ENCODE measurements at places on chromosomes 2 and 18.

DNA sequence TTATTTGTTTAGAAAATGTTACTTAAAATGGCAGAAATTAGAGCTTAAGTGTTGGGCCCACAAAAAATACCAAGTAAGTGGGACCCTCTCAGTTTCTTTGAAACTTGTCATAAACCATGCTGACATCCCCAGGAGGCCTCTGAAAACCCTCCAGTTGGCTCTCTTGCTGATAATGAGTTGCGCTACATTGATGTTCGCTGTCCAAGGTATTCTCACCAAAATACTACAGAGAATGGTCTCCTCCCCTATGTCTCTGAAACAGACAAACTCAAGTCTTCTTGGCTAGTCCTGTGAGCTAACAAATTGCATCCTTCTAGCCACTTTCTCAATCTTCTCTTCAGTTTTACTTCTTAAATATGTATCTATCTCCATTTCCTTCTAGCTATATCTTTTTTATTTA lies 669.4 kb downstream of the IRS1 start:
- DNase-seq = no peak

GRCh38 chr2:57886161-57886786 lies 160.3 kb upstream of the VRK2 start:
- DNase-seq = no peak

DNA sequence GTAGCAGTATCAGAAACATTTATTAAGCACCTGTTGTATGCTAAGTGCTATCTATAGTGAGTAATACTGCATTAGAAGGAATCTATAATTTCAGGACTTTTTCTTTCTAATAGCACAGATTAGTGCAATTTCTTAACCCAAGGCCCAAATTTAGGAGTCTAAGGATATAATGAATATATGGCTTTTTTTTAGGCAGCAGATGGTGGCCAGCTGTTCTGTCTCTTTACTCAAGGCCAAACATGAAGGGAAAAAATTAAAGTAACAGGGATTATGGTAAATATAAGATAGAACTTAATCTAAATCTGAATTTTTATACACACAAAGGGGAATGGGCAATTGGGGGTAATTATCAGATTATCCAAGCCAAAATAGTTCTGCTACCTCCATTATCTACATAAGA lies 230.6 kb upstream of the SP5 start:
- no peak for DNase-seq

- DNase-seq = no peak
Measured at GRCh38 chr18:24023185-24023814, 8.7 kb downstream of the TTC39C start.

DNA sequence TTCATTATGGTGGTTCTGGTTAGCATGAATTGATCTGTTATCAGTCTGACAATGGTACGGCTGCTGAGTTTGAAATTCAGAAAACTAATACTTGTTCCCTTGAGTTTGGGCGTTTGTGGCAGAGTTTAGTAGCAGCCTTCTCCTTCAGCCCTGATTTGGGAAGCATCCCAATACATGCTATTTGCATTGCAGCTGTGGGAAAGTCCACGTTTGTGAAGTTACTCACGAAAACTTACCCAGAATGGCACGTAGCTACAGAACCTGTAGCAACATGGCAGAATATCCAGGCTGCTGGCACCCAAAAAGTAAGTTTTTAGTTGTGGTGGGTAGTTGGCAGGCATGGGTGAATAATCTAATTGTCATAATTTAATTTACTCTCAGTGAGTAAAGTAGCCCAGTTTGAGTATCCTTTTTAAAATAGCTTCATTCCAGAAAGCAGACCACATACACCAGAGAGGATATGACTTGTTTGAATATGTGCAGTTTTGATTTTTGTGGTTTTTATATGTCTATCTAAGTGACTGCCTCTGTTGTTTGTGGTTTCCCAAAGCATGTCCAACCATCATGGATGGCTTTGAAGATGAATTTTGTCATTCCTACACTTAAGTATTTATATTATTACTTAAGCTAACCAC lies 12.2 kb downstream of the DGUOK start:
- no peak for DNase-seq

- no peak for DNase-seq
Measured at GRCh38 chr18:32472841-32473240, 2.2 kb upstream of the GAREM1 start.

- DNase-seq = no peak
Measured at GRCh38 chr2:142974288-142975024, 97.0 kb downstream of the KYNU start.

DNA sequence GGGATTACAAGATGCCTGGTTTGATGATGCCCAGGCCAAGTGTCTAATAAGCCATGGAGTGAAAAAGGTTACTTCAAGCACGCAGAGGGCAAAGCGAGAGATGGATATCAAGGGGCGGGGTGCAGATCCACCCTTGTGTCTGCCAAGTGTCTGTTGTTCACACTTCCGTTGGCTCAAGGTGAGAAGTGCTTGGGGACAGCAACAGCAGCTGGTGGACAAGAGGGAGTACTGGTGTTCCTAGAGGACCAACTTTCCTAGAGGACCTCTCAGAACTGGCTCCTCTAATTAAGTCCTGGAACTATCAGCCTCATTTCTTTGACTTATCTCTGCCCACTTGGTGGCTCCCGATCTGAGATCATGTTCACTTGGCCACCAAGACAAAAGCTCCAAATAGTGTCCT lies 299.1 kb downstream of the PRKCE start:
- no peak for DNase-seq

DNA sequence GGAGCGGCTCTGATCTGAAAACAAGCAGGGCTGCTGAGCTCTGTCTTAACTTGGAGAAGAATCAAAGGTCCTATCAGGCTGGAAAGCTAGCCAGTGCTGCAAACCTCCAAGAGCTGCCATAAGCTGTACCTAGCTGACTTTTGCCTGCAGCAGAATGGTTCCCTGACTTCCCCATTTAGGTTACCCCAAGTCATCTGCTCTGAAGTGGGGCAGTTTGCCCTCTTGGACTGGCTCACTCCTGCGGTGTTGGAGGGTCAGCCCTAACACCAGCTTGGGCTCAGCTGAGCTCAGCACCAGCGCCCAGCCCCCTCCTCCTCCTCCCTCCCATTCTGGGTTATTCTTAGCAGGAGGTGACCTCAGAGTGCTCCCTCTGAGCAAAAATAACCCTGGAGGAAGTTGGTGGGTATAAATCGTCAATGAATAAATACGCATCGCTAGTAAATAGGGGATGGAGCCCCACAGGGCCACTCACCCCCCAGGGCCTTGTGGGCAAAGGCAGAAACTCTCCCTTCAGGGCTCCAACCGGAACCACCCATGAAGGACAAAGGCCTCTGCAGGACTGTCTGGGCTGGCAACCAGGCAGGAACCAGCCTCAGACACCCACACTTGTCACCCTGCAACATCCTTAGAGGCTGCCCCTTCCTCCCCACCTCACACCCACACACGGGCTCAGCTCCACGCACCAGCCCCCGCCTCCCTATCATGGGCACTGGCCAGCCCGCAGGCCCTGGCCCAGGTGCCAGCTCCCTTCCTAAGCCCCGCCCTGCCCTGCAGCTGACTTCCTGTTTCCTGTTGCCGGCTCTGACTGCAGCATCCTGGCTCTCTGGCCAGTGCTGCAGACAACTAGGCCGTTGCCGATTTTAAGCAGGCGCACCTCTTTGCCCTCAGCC lies 46.9 kb downstream of the DNMT3A start:
- peak; percentile 60 for DNase-seq

- DNase-seq = no peak
Measured at GRCh38 chr18:68427951-68428401, 286.9 kb downstream of the TMX3 start.

GRCh38 chr18:35386600-35387100 lies 9.5 kb upstream of the ZNF396 start:
- DNase-seq = peak; percentile 56

GRCh38 chr18:45171679-45172191 lies 443.5 kb upstream of the SLC14A2 start:
- DNase-seq = no peak

GRCh38 chr18:7452331-7452730 lies 114.8 kb upstream of the PTPRM start:
- no peak for DNase-seq

- no peak for DNase-seq
Measured at GRCh38 chr2:69767034-69767433, 25.1 kb downstream of the ANXA4 start.

- DNase-seq = no peak
Measured at GRCh38 chr2:238220274-238220891, 16.9 kb upstream of the ILKAP start.

GRCh38 chr2:236576087-236576486 lies 6.5 kb downstream of the ACKR3 start:
- DNase-seq = no peak

GRCh38 chr2:133570542-133570941 lies 2.3 kb upstream of the NCKAP5 start:
- DNase-seq = no peak

DNA sequence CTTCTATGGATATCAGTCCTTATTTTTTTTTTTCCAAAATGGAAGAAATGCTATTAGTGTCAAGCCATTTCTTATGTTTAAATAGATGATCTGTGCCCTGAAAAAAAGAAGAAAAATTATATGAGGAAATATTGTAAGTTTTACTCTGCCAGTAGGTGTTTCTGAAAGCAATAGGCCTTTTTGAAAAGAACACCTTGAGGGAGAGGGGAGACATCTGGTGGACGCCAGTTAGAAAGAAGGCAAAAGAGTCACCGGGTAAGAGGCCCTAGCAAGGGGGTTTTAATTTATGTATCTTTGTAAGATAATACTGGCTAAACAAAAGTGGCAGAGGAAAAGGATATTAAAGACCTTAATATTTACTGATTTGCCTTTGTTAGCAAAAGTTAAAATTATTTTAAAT lies 56.1 kb downstream of the DYNAP start:
- no peak for DNase-seq

DNA sequence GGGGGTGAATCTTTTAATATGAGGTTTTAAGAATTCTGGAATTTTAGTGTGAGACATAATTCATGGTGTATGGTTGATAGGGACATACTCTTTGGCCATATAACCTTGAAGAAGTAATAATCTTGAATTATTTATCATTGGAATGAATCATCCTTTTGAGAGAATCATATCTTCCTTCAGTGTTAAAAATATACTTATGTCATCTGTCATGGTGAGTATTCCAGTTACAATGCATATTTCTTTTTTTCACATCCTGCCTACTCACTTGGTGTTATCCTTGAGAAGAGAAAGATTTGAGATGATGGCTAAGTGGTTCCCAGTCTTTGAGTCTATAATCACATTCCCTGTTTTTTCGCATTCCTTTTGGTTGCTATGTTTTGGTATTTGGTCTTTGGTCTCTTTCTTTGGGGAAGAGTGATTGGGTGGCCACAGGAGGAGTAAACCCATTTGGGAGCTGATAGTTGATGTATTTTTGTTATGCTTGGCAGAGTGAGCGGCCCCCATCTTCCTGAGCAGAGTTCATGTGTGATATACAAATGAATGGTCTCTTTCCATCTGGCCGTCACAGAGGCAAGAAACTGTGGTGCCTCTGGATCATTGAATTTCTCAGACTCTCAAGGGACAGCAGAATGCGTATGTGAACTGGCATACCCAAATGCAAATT lies 21.6 kb downstream of the ASAP2 start:
- DNase-seq = no peak

GRCh38 chr2:215983581-215984351 lies 29.6 kb downstream of the MREG start:
- DNase-seq = no peak

GRCh38 chr2:195318440-195319111 lies 338.4 kb upstream of the SLC39A10 start:
- DNase-seq = peak; percentile 57

DNA sequence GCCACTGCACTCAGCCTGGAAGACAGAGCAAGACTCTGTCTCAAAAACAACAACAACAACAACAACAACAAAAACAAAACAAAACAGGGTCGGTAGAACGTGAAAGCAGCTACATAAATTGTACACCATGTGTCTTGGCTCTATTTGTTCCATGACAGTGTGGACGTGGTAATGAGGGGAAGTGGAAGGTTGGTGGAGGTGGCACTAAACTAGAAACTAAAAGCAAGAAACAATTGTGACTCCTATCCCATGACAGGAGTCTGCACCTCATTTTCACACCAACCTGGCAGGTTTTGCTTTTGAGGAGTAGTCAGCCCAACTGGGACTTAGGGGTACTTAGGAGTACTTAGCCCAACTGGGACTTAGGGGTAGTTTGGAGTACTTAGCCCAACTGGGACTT lies 62.5 kb upstream of the MRPS9 start:
- no peak for DNase-seq

GRCh38 chr2:28681158-28681571 lies 70.5 kb upstream of the PPP1CB start:
- DNase-seq = peak; percentile 35

DNA sequence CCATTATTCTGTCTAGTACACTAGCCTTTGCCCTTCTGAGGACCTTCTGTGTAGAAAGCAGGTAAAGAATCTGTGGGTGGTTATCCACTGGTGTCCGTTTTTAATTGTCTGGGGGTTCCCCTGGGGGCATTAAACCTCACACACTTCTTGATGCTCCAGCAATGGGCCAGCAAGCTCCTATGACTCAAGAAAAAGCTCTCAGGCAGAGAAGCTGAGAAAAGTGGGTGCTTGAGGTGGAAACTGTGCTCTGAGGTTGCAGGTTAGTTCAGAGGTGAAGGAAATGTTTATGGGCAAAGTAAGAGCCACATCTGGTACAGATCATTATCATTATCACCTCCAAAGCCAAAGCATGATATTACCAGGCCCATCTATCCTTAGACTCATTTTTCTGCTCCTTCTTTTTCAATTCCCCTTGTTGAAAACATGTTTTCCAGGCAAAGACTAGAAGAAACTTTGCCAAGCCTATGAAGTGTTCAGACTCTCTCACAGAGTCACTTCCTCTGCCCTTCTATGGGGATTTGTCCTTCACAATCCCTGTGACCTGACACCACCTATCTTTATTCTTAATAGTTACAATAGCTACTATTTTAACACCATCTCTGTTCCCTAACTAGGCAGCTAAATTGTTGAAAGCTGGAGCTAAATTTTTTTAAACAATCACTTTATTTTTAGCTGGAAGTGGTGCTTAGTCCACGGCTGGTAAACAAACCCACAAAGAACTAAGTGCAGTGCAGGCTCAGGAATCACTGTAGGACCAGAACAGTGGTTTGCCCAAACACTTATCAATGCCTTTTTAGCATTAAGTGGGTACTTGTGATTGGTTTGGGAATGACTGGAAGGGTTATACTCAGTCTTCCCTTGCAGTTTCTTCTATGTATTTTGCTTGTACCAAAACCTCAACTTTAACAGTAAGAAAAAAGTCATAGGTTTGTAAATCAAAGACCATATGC lies 512.8 kb upstream of the POU3F3 start:
- no peak for DNase-seq

GRCh38 chr2:216920937-216921456 lies 61.1 kb upstream of the TNP1 start:
- DNase-seq = no peak

- no peak for DNase-seq
Measured at GRCh38 chr2:216539791-216540241, 41.2 kb downstream of the RPL37A start.

DNA sequence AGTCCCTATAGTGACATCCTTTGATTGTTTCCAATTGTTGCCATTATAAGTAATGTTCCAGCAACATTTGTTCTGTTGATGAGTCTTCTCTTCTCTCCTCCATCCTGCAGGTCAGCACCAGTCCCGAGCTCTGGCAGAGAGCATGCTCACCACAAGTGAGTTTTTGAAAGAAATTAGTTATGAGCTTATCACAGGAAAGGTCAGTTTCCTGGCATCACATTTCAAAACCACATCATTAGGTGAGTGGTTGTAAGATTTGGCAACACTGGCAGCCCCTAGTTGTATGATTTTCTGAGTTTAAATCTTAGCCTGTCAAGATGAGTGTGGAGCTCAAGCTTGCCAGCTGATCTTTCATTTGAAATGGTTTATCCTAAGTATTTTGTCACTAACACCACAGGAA lies 149.6 kb downstream of the ESCO1 start:
- no peak for DNase-seq
